ENCODE measurements at places on chromosomes 3 and 15. TPM values are rescaled to one million over a fixed set of nuclear protein-coding genes. Genes with fewer than 3 reads are reported as not detected.

RTP3 gene
- not detected for total RNA-seq

CCR1 gene
- 7.6 TPM for total RNA-seq

CCDC12 gene
- total RNA-seq: 17.2 TPM

SV2B gene
- total RNA-seq: not detected

SAMD7 gene
- total RNA-seq: not detected

CAND2 gene
- total RNA-seq: 16.9 TPM

GOLGA8J gene
- not detected for total RNA-seq

TRIM69 gene
- total RNA-seq: 28.2 TPM

SLC6A1 gene
- under 0.01 TPM for total RNA-seq

TRPC1 gene
- total RNA-seq: 49.5 TPM

ARIH2 gene
- total RNA-seq: 64.4 TPM

CDC25A gene
- 2.6 TPM for total RNA-seq

EIF4G1 gene
- 337 TPM for total RNA-seq

CCR3 gene
- 0.33 TPM for total RNA-seq

TIPARP gene
- 29.7 TPM for total RNA-seq

CHRNA7 gene
- not detected for total RNA-seq

MST1 gene
- total RNA-seq: 10.4 TPM

CX3CR1 gene
- not detected for total RNA-seq

HHATL gene
- not detected for total RNA-seq

MCTP2 gene
- 19.6 TPM for total RNA-seq

CFAP91 gene
- 0.44 TPM for total RNA-seq

YEATS2 gene
- total RNA-seq: 44.2 TPM

ARRDC4 gene
- 9.2 TPM for total RNA-seq

FMN1 gene
- total RNA-seq: 23.3 TPM

CD276 gene
- total RNA-seq: 170 TPM

RABL3 gene
- 26.5 TPM for total RNA-seq

EBLN2 gene
- total RNA-seq: 2.3 TPM

PPARG gene
- 45.4 TPM for total RNA-seq

STAB1 gene
- 1.6 TPM for total RNA-seq

APBA2 gene
- total RNA-seq: 12.2 TPM

LSM3 gene
- 4.6 TPM for total RNA-seq

NPAP1 gene
- not detected for total RNA-seq

UROC1 gene
- total RNA-seq: not detected

GCNT3 gene
- 1.7 TPM for total RNA-seq

LMAN1L gene
- total RNA-seq: 0.15 TPM

ANO10 gene
- total RNA-seq: 76.3 TPM

GUCA1C gene
- not detected for total RNA-seq

KNL1 gene
- total RNA-seq: 28.2 TPM

HESX1 gene
- total RNA-seq: 1.2 TPM

GHSR gene
- not detected for total RNA-seq

ANKRD34C gene
- not detected for total RNA-seq

ARPP21 gene
- not detected for total RNA-seq

MAGI1 gene
- 17.6 TPM for total RNA-seq

GOLGA6B gene
- total RNA-seq: not detected

EEFSEC gene
- total RNA-seq: 6.7 TPM

CACNA2D3 gene
- under 0.01 TPM for total RNA-seq

LSAMP gene
- 12.2 TPM for total RNA-seq

STOML1 gene
- total RNA-seq: 23.9 TPM

LRRIQ4 gene
- total RNA-seq: not detected
